Stromal cell of bone marrow (primary cell): ENCODE measurements at places on chromosomes 13 and 19.

- DNase-seq: no peak
These were observed 217.6 kb downstream of the PCCA start for GRCh38 chr13:100306434-100306999.

- no peak for DNase-seq
These were observed 39.5 kb downstream of the NOTCH3 start for GRCh38 chr19:15161028-15161984.

DNA sequence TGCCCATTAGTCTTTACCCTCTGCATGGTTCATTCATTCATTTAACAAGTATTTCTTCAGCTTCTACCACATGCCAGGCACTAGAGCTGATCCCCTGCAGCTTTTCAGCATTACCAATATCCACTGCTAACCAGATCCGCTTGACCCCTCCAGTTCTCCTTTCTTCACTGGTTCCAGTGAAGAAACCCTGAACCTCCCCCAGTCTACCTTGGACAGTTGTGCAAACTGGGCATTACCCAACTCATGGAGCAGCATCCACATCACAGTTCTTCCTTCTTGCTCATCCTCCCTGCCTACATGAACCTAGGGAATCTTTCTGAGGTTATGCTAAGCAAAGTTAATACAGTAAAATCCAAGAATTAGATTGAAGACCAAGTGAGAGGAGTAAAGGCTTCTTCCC, 78.7 kb upstream of the SERP2 start:
- no peak for DNase-seq

GRCh38 chr19:17778968-17779929, 15.7 kb upstream of the B3GNT3 start:
- DNase-seq: peak; percentile 17

DNA sequence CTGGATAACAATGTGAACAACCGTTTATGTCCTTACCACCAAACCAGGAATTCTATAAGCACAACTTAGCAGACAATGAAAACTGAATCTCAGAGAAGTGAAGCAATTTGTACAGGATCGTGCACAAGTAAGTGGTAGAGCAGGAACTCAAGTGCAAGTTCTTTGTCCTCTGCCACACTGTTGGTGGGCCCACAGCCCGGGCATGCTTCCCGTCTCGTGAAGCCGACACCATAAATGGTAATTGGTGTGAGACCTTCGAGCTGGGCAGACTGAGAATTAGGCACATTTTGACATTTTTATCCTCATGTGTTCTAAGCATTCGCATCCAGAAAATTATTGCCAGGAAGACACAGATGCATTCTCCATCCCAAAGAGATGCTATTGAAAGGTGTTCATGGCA, 27.9 kb upstream of the FLT1 start:
- DNase-seq: no peak

DNA sequence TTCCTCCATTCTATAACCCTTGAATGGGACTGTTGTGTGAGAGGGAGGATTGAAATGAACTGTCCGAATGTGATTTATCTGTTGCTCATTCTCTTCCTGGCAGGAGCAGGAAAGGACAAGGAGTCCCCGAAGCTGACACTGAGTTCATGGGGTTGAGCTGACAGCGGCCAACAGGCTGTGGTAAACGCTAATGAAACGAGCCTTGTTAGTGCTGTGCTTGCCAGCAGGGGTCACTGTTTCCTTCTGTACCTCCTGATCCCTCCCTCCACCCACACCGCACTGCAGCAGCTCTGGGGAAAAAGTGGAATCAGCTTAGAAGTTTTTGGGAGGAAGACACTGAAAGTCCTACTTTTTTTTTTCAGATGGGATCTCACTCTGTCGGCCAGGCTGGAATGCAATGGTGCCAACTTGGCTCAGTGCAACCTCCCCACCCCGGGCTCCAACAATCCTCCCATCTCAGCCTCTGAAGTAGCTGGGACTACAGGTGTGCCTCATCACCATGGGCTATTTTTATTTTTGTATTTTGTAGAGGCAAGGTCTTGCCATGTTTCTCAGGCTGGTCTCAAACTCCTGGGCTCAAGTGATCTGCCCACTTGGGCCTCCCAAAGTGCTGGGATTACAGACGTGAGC, 6.7 kb upstream of the ZNF761 start:
- DNase-seq: peak; percentile 53

- DNase-seq: no peak
These were observed 14.4 kb upstream of the SULT2B1 start for GRCh38 chr19:48537541-48537940.

DNA sequence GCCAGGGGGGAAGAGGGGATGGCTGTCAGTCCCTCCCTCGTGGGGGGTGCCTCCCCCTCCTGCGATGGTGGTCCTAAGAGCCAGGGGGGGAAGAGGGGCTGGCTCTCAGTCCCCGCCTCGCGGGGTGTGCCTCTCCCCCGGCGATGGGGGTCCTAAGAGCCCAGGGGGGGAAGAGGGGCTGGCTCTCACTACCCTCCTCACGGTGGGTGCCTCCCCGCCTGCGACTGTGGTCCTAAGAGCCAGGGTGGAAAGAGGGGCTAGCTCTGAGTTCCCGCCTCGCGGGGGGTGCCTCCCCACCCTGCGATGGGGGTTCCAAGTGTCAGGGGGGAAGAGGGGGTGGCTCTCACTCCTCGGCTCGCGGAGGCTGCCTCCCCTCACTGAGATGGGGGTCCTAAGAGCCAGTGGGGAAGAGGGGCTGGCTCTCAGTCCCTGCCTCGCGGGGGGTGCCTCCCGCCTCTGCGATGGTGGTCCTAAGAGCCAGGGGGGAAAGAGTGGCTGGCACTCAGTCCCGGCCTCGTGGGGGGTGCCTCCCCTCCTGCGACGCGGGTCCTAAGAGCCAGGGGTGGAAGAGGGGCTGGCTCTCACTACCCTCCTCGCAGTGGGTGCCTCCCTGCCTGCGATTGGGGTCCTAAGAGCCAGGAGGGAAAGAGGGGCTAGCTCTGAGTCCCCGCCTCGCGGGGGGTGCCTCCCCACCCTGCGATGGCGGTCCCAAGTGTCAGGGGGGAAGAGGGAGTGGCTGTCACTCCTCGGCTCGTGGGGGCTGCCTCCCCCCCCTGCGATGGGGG, 2325.6 kb upstream of the PCDH20 start:
- DNase-seq: no peak

- DNase-seq: no peak
These were observed 27.4 kb upstream of the SACS start for GRCh38 chr13:23460921-23461320.

DNA sequence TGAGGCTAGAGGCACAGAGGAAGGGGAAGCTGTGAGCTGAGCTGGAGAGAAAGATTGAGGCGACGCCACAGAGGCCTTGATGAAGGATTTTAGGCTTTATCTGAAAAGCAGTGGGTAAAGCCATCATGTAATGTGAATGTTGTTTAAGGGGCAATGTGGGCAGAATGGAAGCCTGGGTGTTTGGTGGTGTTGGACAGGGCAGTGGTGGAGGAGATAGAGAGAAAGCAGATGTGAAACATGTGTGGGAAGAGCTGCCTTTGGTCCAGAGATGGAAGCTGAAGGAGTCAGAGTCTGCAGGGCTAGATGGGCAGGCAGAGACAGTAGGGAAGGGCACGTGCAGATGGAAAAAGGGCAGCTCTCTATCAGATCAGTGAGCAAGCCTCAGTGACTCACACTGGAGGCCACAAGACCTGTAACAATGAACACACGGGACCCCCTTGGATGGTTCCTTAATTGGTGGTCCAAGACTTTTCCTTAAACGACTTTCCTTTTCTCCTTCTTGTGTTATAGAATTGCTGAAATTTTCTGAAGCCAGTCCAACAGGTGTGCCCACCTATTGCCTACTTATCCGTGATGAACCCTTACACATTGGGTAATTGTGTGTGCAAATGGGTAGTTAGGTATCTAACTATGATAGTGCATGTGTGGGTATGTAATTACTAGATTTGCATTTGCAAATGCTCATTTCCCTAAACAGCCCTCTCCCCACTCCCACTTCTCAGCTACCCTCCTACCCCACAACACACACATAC, 21.7 kb downstream of the ZNF536 start:
- DNase-seq: no peak

GRCh38 chr13:25172303-25172630, 179 bp upstream of the AMER2 start:
- DNase-seq: no peak

GRCh38 chr13:114015969-114016295, 42.1 kb upstream of the C13orf46 start:
- no peak for DNase-seq

DNA sequence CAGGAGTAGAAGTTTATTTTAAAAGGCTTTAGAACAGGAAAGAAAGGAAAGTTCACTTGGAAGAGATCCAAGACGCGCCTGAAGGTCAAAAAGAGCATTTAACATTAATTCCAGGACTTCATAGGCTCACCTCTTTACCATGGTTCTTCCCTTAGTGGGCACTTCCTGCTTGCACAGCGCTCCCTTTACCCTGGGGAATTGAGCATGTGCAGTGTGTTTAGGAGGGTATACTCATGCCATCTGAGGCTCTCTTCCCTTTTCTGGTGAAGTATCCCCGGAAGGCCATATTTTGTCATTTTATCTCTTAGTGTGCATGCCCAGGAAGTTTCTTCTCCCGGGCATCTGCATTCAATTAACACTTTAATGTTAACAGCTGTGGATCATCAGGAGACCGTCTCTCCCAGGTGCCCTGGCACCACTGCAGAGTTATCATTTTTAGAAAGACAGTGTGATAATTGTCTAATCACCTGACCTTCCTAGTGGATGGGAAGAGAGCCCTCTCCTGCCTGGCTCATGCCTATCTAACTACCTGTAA, 66.1 kb upstream of the ABCC4 start:
- no peak for DNase-seq

GRCh38 chr19:46806656-46807055, 18.3 kb upstream of the SLC1A5 start:
- DNase-seq: no peak

- DNase-seq: no peak
These were observed 250.2 kb downstream of the ABCC4 start for GRCh38 chr13:95050800-95051615.

DNA sequence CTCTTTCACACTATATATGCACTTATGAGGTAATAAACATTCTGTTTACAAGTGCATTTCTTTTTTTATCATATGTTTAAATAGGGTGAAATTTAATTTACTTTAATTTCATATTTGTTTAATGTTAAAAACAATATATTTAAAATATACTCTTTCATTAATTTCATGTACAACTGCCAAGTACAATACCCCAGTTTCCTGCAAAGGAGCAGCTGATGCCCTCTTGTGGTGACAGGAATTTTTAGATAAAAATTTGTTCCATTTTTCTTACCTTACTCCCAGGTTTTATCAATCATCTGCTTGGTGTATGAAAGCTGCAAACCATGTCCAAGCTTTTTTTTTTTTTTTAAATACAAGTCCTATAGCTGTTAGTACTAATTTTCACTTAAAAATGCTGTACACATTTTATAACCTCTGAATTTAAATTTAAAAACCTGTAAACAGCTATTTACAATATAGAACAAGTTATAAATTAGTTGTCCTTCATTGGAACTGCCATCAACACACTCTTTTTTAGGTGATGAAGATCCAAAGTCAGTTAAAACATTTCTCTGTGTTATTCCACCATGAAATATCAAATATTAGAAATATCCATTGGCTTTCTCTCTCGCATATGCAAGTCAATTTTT, 4.9 kb downstream of the PCDH20 start:
- DNase-seq: no peak
